Erythroblast (primary cell): ENCODE measurements at places on chromosomes 7 and 10.

DNA sequence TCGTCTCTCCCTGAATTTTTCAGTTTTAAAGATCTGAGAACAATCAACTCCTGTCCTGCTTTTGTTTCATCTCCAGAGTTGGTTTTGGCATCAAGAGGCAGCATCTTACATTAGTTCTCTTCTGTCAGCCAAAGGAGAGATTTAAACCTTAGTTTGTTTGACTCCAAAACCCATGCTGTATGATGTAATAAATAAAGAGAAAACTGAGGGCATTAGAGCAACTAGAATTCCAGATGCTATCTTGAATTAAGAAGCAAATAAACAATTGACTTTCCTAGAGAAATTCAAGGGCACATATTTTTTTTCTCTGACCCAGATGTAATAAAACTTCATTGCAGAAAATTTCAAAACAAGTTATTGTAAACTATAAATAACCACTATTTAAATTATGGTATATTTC lies 54.4 kb downstream of the INHBA start:
- no peak for DNase-seq

- DNase-seq = peak; percentile 13
These were observed 283.7 kb downstream of the ZEB1 start for GRCh38 chr10:31602541-31603234.

- DNase-seq = no peak
These were observed 244.9 kb upstream of the LRRTM3 start for GRCh38 chr10:66680886-66681285.

DNA sequence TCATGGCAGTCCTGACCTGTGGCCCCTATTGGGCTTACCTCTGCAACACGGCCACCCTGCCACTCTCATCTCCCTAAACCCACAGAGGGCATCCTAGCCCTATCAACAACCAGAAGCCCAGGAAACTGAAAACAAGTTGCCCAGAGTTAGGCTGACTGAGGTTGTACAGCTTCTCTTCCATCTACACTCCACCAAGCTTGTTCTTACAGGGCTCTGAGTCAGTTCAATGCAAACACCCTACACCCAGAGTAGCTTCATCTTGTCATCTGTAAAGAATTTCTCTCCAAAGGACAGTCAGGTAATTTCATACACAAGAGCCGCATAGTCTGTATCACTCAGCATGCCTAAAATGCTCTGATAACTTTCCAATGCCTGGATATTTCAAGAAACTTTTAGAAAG lies 175.4 kb downstream of the ARID5B start:
- DNase-seq = no peak

DNA sequence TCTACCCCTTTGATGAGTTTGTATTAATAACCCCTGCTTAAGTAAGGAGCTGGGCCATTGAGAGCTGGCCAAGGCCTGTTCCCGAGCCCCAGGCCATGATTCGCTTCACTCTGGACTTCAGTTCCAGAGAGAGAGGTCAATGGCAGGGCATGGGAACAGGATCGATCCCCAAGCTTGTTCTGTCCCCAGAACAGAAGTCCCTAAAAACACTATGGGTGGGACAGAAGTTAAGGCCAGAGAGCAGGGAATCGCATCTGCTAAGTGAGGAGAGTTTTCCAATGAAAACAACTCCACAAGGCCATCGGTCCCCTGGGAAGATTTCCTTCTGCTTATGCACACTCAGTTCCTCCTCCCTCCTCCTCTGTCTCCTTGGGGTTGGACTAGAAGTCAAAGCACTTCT lies 159.6 kb downstream of the LSM5 start:
- DNase-seq = no peak

- no peak for DNase-seq
These were observed 115.8 kb upstream of the TMEM168 start for GRCh38 chr7:112905950-112906349.

DNA sequence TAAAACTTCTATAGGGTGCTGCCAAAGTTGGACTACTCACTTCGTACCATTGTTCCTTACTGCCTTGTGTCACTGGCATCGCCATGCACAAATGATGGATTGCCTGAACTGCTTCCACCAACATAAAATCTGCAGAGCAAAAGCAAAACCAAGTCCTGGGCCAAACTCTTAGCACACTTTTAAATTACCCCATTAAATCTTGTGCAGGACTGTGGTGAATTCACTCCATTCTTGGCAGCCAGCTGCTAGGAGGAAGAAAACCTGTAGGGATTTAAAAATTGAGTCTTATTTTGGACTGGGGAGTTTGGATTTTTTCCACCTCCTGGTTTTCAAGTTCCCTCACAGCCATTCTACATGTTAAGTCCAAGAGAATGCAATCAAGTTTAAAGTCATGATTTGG lies 646.9 kb downstream of the SORCS3 start:
- DNase-seq = no peak

DNA sequence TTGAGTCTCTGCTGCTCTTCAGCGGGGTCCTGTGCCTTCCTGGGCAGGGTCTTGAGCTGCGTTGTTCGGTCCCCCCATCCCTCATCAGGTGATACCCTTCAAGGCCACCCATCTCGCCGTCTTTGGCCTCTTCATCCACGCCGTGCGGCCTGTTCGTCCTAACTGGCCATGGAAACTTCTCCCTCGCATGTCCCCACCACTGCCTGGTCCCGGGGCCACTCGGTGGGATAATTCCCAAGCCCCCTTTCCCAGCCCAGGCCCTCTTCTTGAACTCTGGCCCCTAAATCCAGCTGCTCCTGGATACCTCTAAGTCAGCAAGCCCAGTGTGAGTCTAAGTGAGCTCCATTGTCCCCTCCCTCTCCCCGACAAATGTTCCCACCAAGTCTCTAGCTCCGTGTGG lies 74.5 kb downstream of the CAMK1D start:
- no peak for DNase-seq

- DNase-seq = no peak
These were observed 13.1 kb upstream of the CAMK2G start for GRCh38 chr10:73887294-73888039.

GRCh38 chr7:112080978-112081377 lies 125.2 kb downstream of the DOCK4 start:
- DNase-seq = no peak

DNA sequence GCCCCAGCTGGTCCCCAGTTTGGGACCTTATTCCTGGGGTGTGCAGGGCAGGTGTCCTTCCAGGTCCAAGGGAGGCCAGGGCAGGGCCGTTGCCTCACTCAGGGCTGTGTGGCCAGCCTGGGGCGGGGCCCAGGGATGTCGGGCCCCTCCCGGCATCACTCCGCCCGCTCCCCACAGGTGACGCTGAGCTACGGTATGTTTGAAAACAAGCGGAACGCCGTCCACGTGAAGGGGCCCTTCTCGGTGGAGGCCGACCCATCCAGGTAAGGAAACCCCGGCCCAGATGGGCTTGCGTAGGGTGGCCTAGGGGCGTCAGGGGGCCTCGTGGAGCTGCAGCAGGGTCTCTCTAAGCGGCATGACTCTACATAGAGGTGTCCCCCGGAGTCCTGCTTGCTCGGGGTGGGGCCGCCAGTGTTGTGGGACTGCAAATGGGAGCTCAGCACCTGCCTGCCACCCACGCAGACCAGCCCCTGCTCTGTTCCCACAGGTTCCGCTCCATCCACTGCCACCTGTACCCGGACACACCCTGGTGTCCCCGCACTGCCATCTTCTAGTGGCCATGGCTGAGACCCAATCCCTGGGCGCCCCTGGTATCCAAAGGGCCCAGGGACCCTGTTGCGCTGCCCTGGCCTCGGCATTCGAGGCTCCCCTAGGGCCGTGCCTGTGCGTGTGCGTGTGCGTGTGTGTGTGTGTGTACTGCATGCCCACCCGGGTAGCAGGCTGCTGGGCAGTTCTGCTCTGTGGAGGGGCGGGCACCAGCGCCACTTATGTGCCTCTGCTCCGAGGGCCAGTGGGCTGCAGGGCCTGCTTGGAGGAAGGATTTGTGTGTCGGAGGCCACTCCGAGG lies 7.3 kb downstream of the LFNG start:
- DNase-seq = no peak

- DNase-seq = no peak
These were observed 61.9 kb downstream of the CACUL1 start for GRCh38 chr10:118692872-118693271.

DNA sequence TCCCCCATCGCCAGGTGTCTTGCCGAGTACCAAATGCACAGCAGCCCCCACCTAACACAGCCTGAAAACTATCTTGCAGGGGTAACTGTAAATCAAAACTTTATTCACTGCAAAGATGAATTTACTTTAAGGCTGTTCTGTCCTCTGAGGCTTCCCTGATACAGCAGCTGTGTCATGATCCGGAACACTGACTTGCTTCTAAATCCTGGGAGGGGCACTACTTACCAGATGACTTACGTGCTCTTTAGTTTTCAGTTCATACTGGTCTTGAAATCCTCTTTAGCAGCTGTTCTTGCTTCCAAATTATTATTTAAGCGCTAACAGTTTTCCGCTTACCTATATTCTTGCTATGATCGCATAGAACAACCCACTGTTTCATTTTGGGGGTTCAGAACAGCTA lies 4.9 kb downstream of the DYNC1I1 start:
- no peak for DNase-seq

DNA sequence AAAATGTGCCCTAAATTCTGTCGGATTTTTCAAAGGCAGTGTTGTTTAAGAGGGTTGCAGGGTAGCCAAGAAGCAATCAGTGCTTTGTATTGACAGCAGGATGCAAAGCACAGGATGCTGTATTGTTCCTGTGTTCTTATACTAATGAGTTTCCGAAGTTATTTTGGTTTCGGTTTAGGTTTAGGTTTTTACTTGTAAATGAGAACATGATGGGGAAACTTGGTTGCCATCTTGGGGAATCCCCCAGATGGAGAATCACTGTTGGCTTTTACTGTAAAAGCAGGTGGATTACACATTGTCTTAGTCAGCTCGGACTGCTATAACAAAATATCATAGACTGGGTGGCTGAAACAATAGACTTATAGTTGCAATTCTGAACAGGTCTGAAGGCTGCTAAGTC lies 72.1 kb downstream of the INHBA start:
- DNase-seq = no peak

DNA sequence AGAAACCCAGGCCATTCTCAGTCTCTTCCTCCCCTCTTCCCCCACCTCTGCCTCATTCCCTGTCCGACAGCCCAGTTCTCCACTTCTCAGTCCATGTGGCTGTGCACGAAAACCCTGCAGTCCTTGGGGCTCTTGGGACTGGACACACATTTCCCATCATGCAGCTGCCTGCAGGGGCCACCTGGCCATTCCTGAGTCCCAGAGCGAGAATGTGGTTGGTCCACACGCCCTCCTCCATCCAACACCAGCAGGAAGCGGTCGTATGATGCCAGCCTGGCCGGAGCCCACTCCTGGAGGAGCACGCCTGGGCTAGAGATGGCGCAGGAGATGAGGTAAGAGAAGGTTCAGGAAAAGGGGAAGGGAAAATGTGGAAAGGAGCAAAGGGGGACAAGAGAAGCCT lies 222.5 kb downstream of the USP6NL start:
- no peak for DNase-seq

- peak; percentile 52 for DNase-seq
These were observed 7.5 kb upstream of the DNAJC1 start for GRCh38 chr10:22010973-22011408.

DNA sequence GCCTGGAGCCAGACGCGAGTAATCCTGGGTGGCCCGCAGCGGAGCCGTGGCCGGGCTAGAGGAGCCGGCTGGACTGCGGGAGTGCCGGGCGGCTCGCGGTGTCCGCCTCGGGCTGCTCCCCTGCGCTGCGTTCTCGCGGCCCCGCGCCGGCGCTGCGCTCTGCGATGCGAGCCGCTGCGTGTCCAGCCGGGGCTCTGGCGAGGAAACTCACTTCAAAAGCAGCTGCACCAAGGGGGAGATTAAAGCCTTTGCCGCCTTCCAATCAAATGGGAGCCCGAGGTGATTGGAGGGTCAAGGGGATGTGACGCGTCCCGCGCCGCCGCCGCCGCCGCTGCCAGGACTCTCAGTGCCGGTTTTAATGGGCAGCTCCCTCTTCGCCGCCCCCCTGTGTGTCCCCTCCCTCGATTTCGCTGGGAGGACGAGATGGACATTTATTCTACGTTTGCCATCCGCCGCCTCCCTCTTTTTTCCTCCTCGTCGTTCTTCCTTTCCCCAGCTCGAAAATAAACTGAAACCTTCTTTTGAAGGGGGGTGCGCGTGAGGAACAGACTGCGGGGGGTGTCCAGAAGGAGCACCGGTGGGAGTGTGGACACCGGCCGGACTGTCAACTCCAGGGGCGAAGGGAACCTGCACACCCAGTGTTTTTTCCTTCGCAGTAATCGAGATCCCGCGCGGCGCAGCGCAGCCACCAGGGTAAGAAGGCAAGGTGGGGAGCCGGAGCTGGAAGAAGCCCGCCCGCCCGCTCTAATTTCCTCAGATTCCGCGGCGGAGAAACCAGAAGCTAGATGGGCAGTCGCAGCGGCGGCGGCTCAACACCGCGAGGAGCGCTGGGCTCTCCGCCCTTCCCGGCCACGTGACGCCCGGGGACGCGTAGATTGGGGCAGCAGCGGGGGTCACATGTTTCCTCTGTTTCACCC lies at the start of gene ZNF503:
Gene ZNF503, minus strand, starts transcription at position 196 of the 917 bp plus-strand sequence. CDS start 345 bp downstream, outside the sequence.
- peak; percentile 53 for DNase-seq

GRCh38 chr10:17244700-17245365 lies 16.8 kb downstream of the VIM start:
- DNase-seq = no peak

- peak; percentile 77 for DNase-seq
These were observed 8.1 kb downstream of the MXI1 start for GRCh38 chr10:110215286-110216170.

DNA sequence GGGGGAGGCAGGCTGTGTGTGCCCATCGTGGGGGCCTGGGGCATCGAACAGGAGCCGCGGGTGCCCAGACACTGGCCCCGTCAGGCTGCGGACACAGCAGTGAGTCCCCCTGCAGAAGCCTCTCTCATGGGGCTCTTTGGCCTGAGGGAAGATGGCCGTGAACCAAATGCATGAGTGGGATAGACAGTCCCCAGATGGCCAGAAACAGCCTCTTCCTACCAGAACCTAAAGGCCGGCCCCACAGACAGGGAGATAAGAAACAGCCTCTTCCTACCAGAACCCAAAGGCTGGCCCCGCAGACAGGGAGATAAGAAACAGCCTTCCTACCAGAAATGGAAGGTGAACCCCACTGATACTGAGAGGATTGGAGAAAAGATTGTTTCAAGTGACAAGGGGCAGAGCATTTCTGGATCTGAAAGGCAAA lies 16.6 kb downstream of the IDI2 start:
- DNase-seq = peak; percentile 72

DNA sequence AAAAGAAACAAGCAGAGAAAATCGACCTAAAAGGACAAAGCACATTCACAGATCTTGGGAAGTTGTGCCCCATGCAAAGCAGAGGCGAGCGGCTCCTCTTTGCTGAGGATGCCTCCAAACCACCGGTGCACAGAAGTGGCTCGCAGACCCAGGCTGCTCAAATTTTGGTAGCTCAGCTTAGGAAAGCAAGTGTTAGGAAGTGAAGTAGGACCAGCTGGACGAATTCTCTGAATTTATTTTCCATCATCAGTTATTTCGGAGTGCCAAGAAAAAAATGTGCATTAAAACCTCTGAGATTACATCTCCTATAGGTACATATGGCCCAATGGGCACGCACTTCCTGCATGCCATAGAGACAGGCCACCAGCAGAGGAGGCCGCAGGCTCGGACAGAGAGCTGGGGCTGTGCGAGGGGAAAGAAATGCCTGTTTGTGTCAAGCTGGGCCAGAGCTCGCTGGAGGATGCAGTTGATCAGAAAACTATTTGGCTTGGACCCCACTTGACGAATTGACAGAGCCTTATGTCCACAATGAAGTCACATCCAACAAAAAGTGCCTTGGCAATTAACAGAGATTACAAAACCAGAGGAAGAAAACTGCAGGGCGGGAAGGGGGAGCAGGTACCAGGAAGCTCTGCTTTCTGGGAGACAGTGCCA lies 122.3 kb upstream of the LYZL2 start:
- DNase-seq = peak; percentile 65

- DNase-seq = no peak
These were observed 70.9 kb downstream of the HHEX start for GRCh38 chr10:92760609-92761008.
